ENCODE measurements at places on chromosomes 12 and 14.

GRCh38 chr12:32887058-32887457, 9.5 kb downstream of the PKP2 start:
- no peak for DNase-seq

GRCh38 chr12:104083769-104084475, 19.6 kb downstream of the HCFC2 start:
- DNase-seq = no peak

GRCh38 chr12:11601647-11602046, 47.8 kb upstream of the ETV6 start:
- DNase-seq = no peak

DNA sequence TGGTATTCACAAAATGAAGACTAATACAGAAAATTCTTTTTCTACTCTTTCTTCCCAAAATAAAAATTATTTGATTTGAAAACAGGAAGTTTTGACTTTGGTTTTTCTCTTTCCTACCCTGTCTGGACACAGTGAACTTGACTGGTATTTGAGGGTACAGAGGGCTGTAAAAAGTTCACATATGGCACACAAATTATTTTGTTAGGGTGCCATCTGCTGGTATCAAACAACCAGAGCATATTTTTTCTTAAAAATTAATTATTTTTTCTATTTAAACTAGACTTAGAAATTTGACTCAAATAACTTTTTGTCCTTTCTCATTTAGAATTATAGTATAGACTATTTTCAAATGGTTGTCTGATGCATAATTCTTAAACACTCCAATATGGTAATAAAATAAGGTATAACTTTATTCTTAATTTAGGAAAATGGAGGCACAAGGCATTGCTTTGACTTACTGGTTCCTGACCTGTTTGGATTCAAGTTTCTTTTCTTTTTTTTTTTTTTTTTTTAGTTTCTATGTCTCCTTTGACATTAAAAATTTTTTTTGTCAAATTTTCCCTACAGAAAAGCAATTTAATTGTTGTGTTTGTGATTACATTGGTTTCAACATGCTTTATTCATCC, 390.6 kb downstream of the PRKD1 start:
- no peak for DNase-seq

- DNase-seq = peak; percentile 77
Measured at GRCh38 chr12:64780531-64781279, 21.5 kb upstream of the GNS start.

GRCh38 chr12:95848575-95849388, 10.0 kb upstream of the SNRPF start:
- DNase-seq = no peak

DNA sequence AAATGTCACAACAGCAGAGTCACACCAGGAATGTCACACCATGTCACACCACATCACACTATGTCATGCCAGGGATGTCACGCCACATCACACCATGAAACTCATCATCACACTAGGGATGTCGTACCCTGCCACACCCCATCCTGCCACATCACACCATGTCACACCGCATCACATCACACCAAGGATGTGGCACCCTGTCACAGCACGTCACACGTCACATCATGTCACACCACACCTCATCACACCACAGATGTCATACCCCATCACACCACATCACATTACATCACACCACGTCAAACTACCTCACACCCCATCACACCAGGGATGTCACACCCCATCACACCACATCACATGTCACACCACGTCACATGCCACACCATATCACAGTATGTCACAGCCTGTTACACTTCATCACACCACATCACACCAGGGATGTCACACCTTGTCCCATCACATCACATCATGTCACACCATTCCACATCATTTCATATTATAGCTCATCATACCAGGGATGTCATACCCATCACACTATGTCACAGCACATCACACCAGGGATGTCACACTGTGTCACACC, 90.9 kb downstream of the TMEM121 start:
- no peak for DNase-seq

GRCh38 chr12:18827913-18828312, 90.0 kb downstream of the CAPZA3 start:
- DNase-seq = no peak

- no peak for DNase-seq
Measured at GRCh38 chr14:64932231-64932630, 10.3 kb downstream of the GPX2 start.

- no peak for DNase-seq
Measured at GRCh38 chr12:80262771-80263170, 163.4 kb downstream of the OTOGL start.

- DNase-seq = no peak
Measured at GRCh38 chr12:72995616-72996015, 723.4 kb downstream of the TRHDE start.

- no peak for DNase-seq
Measured at GRCh38 chr12:110690127-110690430, 1.2 kb upstream of the HVCN1 start.

- DNase-seq = peak; percentile 39
Measured at GRCh38 chr14:73058922-73059673, 764 bp downstream of the RBM25 start.

GRCh38 chr12:55092579-55092978, 33.6 kb upstream of the OR9K2 start:
- no peak for DNase-seq

GRCh38 chr14:76138119-76138757, 13.5 kb upstream of the GPATCH2L start:
- no peak for DNase-seq

DNA sequence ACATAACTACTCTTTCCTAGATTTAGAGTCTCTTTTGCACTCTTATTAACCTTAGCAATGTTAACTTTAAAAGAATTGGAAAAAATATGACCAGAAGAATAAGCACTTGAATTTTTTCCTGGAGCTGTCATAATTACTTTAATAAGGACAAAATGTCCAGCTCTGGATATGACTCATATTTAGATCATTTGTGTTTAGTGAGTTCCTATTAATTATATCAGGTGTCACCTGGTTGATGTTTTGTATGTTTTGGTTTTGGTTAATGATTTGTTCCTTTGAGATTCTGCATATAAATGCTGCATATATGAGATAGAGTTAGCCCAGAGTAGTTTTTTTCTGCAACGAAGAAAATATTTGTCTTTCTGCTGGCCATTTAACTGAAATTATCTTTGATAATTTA, 5.1 kb downstream of the CLECL1 start:
- DNase-seq = no peak

GRCh38 chr12:26978801-26979200, 35.4 kb downstream of the TM7SF3 start:
- no peak for DNase-seq

DNA sequence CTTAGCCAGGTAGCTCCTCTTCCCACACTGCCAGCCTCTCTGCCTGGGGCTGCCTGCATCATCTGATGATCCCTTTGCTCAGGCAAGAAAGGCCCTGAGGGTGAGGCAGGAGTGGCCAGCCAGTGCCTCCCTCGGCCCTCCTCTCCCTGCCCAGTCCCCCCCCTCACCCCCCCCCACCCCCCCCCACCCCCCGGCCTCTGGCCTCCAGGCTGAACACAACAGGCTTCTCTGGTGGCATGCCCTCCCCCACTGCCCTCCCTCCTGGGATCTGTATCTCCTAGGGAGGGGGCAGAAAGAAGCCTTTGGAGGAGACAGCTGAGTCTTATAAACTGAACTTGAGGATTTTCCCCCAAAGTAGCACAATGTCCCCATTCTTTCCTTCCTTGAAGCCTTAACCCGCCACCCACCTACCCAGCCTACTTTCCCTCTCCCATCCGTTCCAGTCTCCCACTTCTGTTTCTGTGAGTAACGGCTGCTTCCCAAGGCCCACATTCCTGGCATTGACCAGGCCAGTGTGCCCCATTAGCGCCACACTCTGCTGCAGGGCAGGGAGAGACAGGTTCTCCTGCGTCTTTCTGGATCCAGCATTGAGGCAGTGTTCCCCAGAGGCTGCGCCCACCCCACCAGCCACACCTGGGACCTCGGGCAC, 82.1 kb downstream of the B4GALNT3 start:
- DNase-seq = no peak

DNA sequence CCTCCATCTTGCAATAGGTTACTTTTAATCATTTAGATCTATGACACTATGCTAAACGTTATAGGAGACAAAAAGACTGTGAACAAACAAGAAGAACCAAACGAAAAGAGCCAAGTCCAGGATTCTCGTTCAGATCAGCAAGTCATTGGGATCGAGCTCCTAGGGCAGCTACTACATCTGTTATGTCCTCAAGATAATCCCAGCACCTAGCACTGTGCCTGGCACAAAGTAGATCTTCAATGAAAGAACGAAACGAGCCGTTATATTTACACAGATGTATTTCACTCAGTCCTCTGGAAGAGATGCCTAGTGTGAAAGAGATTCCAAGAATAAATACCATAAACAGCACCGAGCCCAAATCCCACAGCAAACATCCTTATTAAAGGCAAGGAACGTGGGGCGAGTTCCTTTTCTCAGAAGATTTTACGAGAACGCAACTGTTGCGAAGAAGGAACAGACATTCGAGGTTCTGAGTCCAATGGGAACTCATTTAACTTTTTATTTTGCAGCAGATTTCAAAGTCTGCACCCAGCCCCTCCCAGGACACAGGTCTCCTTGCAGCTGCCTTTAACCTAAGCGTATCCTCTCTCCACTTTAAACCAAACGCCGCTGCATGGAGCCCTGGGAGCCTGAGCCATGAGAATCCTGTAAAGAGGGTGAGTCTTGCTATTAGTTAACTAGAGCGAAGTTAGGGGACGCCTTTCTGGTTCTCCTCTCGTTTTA, 544 bp upstream of the TDP1 start:
- DNase-seq = peak; percentile 44

DNA sequence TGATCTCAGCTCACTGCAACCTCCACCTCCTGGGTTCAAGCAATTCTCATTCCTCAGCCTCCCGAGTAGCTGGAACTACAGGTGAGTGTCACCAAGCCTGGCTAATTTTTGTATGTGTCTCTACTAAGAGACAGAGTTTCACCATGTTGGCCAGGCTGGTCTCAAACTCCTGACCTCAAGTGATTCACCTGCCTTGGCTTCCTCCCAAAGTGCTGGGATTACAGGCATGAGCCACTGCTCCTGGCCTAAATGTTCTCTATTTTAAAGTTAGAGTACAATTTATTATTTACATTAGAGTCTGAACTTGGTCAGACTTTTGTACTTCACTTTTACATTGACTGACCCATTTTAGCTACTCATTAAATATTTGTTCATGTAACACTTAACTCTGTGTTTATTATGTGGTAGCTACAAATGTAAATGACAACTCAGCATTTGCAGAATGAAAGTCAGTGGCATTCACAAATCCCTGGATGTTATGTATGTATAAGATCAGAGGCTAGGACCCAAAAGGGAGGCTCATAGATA, 409.6 kb downstream of the APAF1 start:
- no peak for DNase-seq

GRCh38 chr14:68631394-68632053, 161.3 kb downstream of the ZFP36L1 start:
- DNase-seq = no peak

DNA sequence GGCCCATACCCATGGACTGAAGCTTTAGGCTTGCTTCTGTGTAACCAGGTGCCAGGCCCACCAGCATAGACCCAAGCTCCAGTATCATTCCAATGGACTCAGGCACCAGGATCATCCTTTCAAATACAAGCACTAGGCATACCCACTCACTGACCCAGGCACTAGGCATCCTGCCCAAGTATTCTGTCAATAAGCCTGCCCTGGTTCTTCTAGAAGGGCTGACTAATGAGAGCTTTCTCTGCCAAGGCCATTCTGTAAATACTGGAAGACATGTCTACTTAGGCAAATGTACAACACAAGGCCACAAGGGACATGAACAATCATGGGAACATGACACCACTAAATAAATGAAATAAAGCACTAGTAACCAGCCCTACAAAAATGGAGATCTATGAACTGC, 352.2 kb downstream of the FSCB start:
- DNase-seq = no peak

GRCh38 chr12:38949363-38949762, 44.0 kb upstream of the CPNE8 start:
- no peak for DNase-seq

GRCh38 chr12:23704992-23705943, 244.2 kb downstream of the SOX5 start:
- no peak for DNase-seq

DNA sequence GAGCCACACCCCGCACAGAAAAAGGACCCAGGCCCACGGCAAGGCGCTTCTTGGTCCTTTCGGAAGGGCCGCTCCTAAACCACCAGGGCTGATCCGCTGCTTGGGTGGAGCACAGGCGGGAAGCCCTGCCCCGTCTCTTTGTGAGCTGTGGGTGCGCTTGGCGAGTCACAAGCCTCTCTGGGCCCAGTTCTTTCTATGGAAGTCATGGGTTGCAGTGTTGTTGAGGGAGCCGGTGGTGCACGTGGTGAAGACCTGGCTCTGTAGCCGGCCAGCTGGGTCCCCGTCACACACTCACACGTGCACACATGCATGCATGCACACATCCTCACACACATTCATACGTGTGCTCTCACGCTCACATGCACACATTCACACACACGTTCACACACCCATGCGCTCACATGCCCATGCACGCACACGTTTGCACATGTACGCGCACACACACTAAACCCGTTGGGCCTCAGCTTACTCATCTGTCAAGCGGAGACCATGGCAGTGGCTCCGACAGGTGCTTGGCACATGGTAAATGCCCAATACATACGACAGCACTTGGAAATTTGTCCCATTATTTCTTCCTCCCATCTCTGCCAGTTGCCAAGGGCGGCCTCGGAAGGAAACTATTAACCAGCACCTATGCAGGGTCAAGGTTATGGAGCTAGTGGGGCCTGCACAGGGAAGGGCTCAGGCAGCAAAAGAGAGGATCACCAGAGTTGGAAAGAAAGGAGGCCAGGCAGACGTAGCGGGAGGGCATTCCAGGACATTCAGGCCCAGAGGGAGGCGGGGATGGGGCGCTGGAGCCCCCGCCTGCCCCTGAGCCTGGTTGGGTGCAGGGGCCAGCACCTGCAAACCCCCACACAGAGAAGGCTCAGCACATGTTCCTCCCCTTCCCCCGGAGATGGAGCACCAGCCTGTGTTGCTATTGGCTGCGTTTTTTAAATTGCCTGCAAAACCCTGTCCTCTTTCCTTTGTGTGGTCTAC, 96.9 kb downstream of the SETD3 start:
- DNase-seq = no peak

- no peak for DNase-seq
Measured at GRCh38 chr14:68506645-68507419, 286.0 kb downstream of the ZFP36L1 start.

GRCh38 chr12:49000346-49000745, 1.2 kb upstream of the DDN start:
- DNase-seq = no peak

- no peak for DNase-seq
Measured at GRCh38 chr14:68513838-68514607, 278.8 kb downstream of the ZFP36L1 start.

DNA sequence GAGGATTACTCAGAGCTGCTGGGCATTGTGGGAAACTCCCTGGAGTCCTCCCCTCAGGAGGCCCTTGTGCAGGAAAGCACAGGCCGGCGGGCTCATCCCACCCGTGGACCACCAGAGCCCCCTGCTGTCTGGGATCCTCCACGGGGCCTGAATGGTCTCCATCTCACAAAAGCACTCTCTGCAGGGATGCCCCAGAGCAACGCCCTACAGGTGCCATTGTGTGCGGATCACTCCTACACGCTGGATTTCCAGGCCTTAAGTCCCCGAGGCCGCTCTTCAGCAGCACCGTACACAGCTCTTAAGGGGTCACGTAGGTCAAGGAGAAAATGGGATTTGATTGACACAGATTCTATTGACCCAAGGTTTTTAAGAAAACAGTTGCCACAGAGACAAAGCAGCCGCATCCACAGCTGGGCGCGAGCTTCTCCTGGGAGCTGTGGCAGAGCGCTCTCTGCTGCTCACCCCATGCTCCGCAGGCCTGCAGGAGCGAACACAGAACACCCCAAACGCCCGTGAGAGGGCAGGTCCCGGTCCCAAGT, 36.7 kb upstream of the RIMBP2 start:
- no peak for DNase-seq

GRCh38 chr12:106112145-106112821, 26.5 kb downstream of the NUAK1 start:
- DNase-seq = no peak
